ENCODE measurements at places on chromosomes 3 and 15.

- DNase-seq, result no peak
These were observed 60.3 kb upstream of the CFAP161 start for GRCh38 chr15:81073801-81074200.

DNA sequence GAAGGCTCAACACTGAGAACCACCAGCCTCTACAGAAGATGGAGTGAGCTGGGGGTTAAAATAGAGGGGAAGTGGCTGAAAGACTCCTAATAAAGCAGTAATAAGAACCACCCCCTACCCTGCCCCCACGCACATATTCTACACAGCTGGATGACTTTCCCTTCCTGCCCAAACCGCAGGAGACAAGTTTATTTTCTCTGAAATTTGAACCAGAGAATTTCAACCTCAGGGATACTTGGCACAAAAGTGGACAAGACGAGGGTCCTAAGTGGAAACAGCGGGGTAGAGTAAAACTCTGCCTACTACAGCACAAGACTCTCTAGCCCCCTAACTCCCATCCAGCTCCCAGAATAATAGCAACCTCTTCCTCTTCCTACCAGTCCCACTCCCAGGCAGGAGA lies 28.4 kb downstream of the USF3 start:
- no peak for DNase-seq

GRCh38 chr3:161274691-161275298 lies 53.7 kb downstream of the NMD3 start:
- DNase-seq, result peak; percentile 20

GRCh38 chr3:170196833-170197232 lies 15.3 kb upstream of the PHC3 start:
- no peak for DNase-seq

DNA sequence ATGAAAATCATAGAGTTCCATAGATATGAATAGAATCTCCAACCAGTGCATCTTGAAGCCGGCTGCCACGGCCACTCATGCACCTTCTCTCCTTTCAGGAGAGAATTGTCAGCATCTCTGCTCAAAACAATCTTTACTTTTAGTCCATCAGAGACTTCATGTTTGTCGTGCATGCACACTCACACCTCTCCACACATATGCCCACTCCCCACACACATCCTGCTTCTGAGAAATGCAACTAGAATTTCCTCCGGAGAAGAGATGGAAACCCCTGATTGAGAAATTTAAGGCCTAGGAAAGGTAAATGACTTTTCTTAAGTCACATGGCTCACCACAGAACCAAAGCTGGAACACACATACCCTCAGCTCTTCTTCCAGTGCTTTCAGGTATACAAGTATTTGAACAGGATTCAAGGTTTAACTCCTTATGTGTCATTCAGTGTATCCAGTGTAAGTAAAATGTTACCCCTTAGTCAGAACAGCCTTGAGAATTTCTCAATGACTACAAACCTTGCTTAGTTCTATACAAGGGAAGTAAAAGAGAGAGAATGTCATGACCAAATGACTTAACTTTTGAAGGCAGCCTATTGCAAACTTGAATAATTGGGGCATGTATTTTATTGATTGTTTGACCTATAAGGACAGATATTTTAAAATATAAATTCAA lies 69.1 kb upstream of the TSEN2 start:
- DNase-seq, result no peak
